ENCODE measurements at places on chromosomes 4 and X.

DNA sequence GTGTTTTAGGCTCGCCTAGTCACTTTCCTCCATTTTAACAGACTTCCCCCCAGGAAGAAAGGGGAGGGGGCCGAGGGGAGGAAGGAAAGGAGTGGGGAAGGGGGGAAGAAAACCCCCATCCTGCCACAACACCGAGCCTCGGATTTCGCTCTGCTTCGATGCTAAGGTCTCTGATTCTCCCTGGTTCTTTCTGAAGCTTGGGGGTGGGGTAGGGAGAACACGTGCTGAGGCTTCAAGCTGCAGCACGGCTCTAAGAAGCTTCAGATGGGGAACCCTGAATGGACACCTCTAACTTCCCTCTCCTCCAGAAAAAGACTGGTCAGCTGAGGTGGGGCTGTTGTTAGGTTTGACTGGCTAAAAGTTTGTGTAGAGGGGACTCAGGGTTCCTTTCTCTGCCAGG lies 61.8 kb downstream of the RHOH start:
- no peak for DNase-seq

GRCh38 chr4:54745031-54745770 lies 87.4 kb downstream of the KIT start:
- DNase-seq = no peak

DNA sequence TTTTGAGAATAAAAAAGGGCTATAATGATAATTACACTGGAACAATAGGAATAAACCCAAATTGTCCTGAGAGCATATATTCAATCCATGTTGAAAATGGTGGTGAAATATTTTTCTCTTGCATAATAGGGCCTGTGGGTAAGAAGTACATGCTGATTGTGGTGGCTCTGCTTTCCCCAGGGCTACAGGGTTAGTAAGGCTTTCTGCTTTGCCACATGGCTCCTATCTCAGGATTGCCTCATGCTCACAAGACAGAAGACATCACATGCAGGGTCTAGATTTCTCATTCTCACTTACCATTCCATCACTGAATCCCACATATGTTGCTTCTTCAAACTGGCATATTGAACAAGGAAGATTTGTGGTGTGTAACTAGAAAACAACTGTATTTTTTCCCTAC lies 12.4 kb upstream of the VEGFC start:
- no peak for DNase-seq

GRCh38 chr4:153763404-153763803 lies 3.6 kb upstream of the RNF175 start:
- no peak for DNase-seq

DNA sequence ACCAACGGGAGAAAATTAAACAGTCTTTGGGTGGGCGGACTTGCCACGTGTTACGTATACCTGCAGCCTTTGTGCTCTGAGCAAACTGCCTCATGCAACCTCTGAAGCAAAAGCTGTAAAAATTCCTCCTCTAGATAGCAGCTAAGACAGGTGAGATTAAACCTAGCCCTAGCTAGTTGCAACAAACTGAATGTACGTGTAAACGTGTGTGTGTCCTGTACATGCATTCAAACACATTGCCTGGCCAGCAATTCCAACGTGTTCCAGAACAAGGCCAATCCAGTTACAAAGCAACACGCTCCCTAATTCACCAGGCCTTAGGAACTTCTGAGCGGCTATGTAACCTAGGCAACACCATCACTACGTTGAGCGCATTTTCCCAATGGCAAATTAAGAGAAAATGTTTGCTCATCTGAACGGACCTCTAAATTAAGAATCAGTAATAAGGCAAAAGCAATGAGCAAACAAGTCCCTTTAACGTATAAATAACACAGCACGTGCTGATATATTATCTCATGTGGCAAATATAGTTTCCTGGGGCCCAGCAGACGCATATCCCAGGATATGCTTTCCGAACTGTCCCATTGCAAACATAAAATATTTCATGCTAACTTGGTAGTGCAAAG lies 792 bp downstream of the PPID start:
- peak; percentile 44 for DNase-seq
